Daoy (cell line): ENCODE measurements at places on chromosomes 5 and 9.

DNA sequence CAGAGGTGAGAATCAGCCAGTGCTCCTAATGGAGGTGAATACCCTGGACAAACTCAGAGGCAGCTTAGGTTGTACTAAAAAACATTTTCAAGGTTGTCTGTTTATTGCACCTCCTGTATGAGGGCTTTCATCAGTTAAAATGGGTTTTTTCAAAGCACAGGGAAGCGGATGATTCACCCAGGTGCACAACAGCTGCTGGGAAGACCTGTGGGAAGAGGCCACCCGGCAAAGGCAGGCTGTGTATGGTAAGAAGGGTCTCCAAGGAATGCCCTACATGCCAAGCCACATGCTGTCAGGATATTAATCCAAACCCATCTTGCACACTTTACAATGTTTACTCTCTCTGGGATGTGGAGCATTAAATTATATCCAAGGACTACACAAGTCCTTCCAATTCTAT is 14.7 kb downstream of the SIL1 start:
- no peak for DNase-seq

- DNase-seq, result peak; percentile 30
These were observed 79.9 kb downstream of the AOPEP start for GRCh38 chr9:94806307-94806893.

GRCh38 chr9:21576331-21577189 is 94.4 kb upstream of the IFNE start:
- DNase-seq, result no peak

- no peak for DNase-seq
These were observed 91.1 kb downstream of the TRIO start for GRCh38 chr5:14234204-14234603.

- DNase-seq, result peak; percentile 37
These were observed 381.4 kb downstream of the ACTL7B start for GRCh38 chr9:108474356-108474755.

GRCh38 chr5:132094393-132095076 is 20.9 kb downstream of the CSF2 start:
- peak; percentile 95 for DNase-seq

DNA sequence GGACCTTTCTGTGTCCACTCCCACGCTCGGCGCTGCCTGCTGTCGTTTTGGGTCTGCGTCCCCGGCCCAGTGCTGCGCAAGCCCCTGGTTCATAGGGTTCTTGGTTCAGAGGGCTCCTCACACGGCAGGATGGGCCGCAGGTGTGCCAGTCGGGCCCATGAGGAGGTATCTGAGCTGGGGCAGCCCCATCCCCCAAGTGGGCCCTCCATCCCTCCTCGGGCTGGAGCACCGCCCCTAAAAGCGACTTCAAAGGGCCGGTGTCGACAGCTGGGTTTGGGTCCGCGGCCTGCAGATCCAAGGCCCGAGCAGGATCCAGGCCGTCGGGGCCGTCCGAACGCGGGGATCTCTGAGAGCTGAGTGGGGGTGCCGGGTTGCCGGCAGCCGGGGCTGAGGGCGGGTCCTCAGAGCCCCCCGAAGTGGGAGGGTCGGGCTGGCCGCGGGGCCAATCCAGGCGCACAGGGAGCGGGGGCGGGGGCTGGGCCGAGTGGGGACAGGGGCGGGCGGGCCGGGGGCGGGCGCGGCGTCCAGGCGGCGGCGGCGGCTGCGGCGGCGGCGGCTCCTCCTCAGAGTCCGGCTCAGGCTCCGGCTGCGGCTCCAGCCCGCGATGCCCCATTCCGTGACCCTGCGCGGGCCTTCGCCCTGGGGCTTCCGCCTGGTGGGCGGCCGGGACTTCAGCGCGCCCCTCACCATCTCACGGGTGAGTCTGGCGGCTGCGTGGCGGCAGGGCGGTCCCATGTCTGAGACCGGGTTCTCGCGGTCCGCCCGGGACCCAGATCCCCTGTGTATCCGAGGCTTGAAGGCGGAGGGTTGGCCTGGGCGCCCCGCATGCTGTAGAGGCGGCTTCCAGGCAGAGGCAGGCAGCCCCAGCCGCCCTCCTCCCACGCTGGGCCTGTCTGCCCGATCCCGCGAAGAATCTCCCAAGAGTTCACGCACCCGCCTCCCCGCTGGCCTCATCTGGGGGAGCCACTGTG is at the start of gene PDLIM4:
TSS of gene PDLIM4 (plus strand) at position 566 of the 971 bp plus-strand sequence. CDS start at position 605, 39 bp downstream.
- DNase-seq, result peak; percentile 73

DNA sequence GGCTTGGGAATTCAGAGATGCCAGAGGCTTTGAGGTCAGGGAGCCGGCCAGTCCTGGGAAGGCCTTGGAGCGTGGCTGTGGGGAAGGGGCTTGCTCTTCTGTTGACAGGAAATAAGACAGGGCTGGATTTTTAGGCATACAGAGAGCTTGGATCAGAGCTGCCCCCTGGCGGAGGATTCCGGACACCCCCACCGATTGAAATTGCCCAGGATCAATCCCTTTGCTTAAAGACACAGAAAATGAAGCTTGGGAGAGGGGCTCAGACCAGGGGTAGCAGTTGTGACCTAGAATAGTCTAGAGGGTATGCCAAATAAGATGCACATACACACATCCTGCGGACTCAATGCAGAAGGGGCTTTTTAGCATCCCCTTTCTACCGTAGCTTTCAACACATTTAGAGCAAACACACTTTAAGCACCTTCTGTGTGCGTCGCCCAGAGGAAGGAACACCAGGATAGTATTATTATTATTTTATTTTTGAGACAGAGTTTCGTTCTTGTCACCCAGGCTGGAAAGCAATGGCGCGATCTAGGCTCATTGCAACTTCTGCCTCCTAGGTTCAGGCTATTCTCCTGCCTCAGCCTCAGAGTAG is 1.7 kb upstream of the NTMT1 start:
- no peak for DNase-seq

GRCh38 chr5:133321833-133322420 is 270.1 kb downstream of the HSPA4 start:
- no peak for DNase-seq
